Natural killer cell treated with Interleukin-12 subunit alpha and Interleukin-12 subunit beta and Interleukin-15 and Interleukin-18, amount 100 ng/mL, for 72 hours (primary cell): ENCODE measurements at places on chromosomes 13 and 19.

DNA sequence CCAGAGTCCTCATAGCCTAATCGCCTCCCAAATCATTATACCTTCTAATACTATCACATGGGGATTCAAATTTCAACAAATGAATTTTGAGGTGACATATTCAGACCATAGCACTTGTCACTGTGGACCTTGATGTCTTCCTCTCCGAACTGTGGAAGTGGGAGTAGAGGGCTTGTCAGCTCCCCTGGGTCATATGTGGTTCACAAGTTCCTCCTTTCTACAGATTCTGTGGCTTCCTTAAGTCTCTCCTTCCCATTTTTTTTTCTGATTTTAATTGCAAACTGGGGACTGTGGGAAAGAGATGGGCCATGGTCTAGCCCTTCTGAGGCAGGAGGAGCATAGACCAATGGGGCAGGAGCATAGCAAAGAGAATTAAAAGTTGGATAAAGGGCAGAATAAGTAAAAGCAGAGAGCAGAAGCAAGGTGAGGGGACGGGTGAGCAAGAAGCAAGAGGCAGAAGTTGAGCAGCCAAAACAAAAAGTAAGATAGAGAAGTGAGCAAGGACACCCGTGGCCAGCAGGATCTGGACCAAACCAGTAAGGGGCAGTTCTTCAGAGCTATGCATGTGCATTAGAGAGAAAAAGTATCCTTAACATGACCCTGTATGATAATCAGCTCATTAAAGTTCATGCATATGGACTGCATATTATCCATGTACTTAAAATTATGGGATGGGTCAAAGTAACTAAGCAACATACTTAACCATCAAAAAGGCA lies 2.6 kb upstream of the SIGLEC7 start:
- no peak for DNase-seq

GRCh38 chr19:5705552-5705951 lies 14.4 kb downstream of the LONP1 start:
- no peak for DNase-seq

- DNase-seq, result no peak
These were observed 29.1 kb downstream of the EPS15L1 start for GRCh38 chr19:16442386-16443276.

GRCh38 chr13:79803989-79804388 lies 323.0 kb downstream of the NDFIP2 start:
- no peak for DNase-seq

GRCh38 chr13:75364131-75364713 lies 117.7 kb downstream of the TBC1D4 start:
- DNase-seq, result no peak

- DNase-seq, result no peak
These were observed 471.4 kb downstream of the MYO16 start for GRCh38 chr13:109100705-109101304.
